Ovary (tissue), 10 donors: ENCODE measurements at places on chromosomes 2 and 18. TPM values are rescaled to one million over a fixed set of nuclear protein-coding genes. Genes with fewer than 3 reads are reported as not detected.

DNA sequence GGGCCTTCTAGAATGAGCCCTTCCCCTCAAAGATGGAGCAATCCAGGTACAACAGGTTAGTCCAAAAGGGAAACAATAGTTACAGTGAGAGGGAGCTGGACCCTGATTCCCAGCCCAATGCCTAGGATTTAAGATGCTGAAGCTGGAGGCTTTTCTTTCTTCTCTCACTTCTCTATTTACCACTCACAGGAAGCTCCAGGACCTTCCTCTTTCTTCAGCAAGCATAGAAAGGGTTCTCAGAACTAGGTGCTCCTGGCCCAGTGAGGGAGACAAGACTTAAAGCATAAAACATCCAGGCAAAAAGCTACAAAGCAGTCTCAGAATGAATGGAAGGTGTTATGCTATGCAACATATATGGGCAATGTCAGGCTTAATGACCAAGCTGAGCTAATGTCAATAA, 279.0 kb downstream of the SRBD1 start:
- no peak for DNase-seq

DNA sequence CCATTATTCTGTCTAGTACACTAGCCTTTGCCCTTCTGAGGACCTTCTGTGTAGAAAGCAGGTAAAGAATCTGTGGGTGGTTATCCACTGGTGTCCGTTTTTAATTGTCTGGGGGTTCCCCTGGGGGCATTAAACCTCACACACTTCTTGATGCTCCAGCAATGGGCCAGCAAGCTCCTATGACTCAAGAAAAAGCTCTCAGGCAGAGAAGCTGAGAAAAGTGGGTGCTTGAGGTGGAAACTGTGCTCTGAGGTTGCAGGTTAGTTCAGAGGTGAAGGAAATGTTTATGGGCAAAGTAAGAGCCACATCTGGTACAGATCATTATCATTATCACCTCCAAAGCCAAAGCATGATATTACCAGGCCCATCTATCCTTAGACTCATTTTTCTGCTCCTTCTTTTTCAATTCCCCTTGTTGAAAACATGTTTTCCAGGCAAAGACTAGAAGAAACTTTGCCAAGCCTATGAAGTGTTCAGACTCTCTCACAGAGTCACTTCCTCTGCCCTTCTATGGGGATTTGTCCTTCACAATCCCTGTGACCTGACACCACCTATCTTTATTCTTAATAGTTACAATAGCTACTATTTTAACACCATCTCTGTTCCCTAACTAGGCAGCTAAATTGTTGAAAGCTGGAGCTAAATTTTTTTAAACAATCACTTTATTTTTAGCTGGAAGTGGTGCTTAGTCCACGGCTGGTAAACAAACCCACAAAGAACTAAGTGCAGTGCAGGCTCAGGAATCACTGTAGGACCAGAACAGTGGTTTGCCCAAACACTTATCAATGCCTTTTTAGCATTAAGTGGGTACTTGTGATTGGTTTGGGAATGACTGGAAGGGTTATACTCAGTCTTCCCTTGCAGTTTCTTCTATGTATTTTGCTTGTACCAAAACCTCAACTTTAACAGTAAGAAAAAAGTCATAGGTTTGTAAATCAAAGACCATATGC, 512.8 kb upstream of the POU3F3 start:
- no peak for DNase-seq

DNA sequence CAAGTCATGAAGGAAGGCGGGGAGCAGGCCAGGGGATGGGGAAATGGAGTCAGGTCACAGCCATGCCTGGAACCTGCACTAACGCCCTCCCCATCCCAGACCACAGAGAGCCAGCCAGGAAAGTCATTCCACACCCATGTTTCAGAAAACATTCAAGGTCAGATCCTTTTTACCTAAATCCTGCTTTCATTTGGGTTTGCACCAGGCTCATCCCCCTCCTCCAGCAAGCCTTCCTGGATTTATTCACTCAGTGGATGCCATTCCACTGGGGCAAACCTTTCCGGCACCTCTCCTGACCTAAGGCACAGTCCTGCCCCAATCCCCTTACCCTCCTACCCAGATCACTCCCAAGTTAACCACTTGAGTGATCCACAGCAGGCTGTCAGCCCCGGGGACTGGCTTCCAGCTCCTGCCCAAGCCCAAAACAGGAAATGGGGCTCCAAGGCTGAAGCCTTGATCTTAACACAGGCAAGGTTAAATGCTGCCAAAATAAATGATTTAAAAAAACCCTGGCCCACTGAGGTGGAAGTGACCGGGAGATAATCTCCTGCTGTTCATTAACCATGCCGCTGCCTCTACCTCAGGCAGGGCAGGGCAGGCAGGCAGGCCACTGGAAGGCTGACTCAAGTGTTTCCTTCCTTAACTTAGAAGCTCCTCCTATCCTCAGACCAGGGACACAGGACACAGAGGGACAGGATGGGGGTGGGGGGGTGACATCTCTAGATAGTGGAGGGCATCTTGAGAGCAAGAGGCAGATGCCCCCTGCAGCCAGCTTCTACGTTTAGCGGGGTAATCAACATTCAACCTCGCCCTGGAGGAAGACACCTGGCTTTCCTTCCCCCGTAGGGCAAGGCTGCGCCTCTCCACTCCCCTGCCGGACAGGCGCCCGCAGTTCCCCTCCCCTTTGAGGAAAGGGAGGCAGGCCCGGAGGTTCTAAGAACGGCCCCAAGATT, 1.4 kb downstream of the RAB11FIP5 start:
- DNase-seq, result peak; percentile 39

DNA sequence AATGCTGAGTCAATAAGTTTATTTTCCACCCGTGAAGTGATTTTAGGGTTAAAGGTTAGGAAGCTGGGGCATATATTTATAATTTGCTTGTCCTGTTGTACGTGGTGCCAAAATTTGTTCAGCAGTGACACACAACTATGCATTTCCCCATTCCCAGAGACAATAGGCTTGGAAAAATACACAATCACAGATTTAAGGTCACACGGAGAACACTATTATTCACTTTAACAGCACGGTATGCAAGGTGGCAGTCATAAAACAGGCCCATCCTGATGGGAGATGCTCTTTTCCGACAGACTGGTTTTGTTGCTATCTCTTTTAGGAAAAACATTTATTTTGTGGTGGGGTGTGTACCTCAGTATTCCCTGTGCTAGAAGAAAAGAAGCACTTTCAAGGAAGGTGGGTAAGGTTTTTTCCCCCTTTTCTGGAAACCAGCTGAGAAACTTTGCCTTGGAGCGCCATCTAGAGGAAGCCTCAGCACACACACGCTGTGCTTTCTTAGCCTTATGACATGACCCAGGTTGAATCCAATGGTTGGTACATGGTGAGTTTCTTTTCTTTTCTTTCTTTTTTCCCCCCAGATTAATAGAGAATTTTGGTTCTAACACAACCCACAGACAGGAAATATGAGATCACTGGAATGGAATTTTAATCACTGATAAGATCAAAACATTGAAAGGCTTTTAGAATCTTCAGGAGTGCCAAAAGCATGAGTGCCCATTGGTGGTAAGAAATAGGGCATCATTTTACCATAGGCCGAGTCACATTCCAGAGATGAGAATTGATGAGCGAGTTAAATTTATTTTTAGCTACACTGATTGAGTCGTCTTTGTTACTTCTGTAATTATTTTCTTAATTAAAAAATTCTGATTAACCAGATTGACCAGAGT, 332.1 kb downstream of the AGPS start:
- DNase-seq, result peak; percentile 66

DNA sequence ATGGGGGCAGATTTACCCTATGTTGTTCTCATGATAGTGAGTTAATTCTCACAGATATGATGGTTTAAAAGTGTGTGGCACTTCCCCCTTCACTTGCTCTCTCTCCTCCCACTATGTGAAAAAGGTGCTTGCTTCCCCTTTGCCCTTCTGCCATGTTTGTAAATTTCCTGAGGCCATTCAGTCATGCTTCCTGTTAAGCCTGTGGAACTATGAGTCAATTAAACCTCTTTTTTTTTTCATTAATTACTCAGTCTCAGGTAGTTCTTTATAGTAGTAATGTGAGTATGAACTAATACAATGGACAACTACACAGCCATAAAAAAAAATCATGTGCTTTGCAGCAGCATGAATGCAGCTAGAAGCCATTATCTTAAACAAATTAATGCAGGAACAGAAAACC, 118.5 kb downstream of the CALCRL start:
- no peak for DNase-seq

DNA sequence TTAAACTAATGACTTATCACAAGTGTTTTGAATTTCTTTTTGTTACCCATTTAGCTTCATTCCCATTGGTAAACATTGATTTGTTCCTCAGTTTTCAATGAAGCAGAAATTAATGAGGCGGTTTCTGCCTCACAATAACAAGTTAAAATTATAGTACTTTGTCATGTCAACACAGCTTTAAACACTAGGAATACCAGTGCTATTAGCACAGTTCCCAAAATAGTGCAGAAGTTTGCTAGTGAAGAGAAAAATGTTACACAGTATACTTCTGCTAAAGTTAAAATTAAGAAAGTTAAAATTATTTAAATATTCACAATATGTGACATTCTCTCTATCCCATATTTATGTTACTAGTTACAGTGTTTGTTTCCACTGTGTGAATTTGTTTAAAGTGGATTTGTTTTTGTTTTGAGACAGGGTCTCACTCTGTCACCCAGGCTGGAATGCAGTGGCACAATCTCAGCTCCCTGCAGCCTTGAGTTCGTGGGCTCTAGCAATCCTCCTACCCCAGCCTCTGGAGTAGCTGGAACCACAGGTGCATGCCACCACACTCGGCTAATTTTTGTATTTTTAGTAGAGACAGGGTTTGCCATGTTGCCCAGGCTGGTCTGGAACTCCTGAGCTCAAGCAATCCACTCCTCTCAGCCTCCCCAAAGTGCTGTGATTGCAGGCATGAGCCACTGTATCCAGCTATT, 3.8 kb upstream of the CHN1 start:
- DNase-seq, result no peak

SCYGR4 gene
- total RNA-seq, result not detected
